ENCODE measurements at places on chromosomes 3 and 15. TPM values are rescaled to one million over a fixed set of nuclear protein-coding genes. Genes with fewer than 3 reads are reported as not detected.

Gene MASP1
- total RNA-seq = not detected

Gene HTR3E
- total RNA-seq = not detected

Gene GP5
- total RNA-seq = 0.53 TPM

Gene SLC2A2
- total RNA-seq = not detected

Gene TFRC
- 782 TPM for total RNA-seq

Gene ZNF774
- 1.6 TPM for total RNA-seq

Gene TRPM1
- total RNA-seq = 0.06 TPM

Gene STRIT1
- not detected for total RNA-seq

Gene C3orf85
- total RNA-seq = not detected

- no peaks in the 10 kb centered on the region for H3K36me3 ChIP-seq
- H3K4me3 ChIP-seq = no peak overlapping the region
- no peaks in the 10 kb centered on the region for H3K27me3 ChIP-seq
- no peak overlapping the region for H3K27ac ChIP-seq
- no peaks in the 10 kb centered on the region for H3K4me1 ChIP-seq
Observed at GRCh38 chr3:25493246-25493645, 65.2 kb downstream of the RARB start.

- H3K27ac ChIP-seq = no peak overlapping the region
- no peak overlapping the region for H3K4me3 ChIP-seq
- H3K27me3 ChIP-seq = peaks cover 14% of the 10 kb centered on the region
- H3K4me1 ChIP-seq = peaks cover 16% of the 10 kb centered on the region
Observed at GRCh38 chr15:99475754-99476412, 89.9 kb upstream of the MEF2A start.

- DNase-seq = no peak
- peaks cover 15% of the 10 kb centered on the region for H3K36me3 ChIP-seq
- no peak overlapping the region for H3K4me3 ChIP-seq
- H3K27ac ChIP-seq = no peak overlapping the region
Observed at GRCh38 chr15:57122080-57122840, 203.8 kb downstream of the TCF12 start.

- peaks cover 6% of the 10 kb centered on the region for H3K36me3 ChIP-seq
- peak overlapping the region; percentile 69 for H3K27ac ChIP-seq
- H3K27me3 ChIP-seq = no peaks in the 10 kb centered on the region
- H3K4me3 ChIP-seq = no peak overlapping the region
- DNase-seq = no peak
Observed at GRCh38 chr3:5017925-5018531, 38.8 kb downstream of the BHLHE40 start.

DNA sequence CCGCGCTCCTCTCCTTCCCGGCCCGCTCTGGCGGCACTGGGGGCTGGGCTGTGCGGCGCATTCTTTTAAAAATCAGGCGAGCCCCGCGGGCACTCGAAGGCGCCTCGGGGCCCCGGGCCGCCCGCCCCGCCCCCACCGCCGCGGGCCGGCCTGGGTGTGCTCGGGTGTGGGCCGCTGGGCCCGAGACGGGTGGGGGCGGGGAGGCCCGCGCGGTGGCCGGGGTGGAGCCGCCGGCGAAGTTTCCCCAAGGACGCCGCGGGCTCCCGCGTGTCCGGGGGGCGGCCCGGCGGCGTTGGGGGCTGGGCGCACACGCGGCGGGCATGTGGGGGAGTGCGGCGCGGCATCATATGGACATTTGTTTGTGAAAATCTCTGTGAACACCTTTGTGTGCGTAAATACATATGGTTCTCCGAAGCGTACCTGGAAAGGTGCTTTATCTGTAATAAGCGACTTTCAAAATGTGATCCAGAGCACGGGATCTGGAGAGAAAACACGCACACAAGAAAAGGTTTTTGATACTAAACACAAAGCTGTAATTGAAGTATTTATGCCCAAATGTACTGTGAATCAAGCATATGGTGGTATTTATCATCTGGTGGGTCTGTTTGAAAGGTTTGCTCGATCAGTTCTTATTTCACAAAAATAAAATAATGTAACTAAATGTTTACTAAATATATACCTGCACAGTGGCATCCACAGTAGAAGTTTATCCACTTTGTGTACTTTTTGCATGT is 612 bp upstream of the TBL1XR1 start:
- peaks cover 55% of the 10 kb centered on the region for H3K4me1 ChIP-seq
- H3K27ac ChIP-seq = peak overlapping the region; percentile 91
- H3K4me3 ChIP-seq = peak overlapping the region; percentile 70

GRCh38 chr3:21734746-21735145 is 16.3 kb downstream of the ZNF385D start:
- H3K27me3 ChIP-seq = no peaks in the 10 kb centered on the region
- no peaks in the 10 kb centered on the region for H3K36me3 ChIP-seq
- no peaks in the 10 kb centered on the region for H3K4me1 ChIP-seq
- no peak overlapping the region for H3K4me3 ChIP-seq

DNA sequence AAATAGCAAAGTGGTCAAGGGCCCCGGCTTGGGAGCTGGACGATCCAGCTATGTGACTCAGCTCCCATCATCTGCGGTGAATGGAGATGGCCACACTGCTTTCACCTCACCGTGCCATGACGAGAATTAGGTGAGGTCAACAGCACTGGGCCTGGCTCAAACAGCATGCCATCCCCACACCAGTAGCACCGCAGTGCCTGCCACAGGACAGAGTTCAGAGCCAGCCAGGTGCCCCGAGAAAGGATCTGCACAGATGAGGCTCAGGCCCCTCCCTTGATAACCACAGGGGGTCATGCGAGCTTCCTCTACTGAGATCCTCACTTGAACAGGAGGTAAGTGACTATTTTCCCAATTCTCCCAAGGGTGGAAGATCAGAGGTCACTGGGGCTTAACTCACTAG is 29.4 kb downstream of the ZXDC start:
- no peak overlapping the region for H3K4me3 ChIP-seq
- H3K27me3 ChIP-seq = no peaks in the 10 kb centered on the region
- H3K4me1 ChIP-seq = no peaks in the 10 kb centered on the region
- H3K27ac ChIP-seq = no peak overlapping the region
- H3K36me3 ChIP-seq = no peaks in the 10 kb centered on the region

- H3K27ac ChIP-seq = no peak overlapping the region
- no peaks in the 10 kb centered on the region for H3K36me3 ChIP-seq
- no peak for DNase-seq
- H3K4me1 ChIP-seq = peaks cover 3% of the 10 kb centered on the region
Observed at GRCh38 chr3:43770426-43771103, 79.8 kb downstream of the ABHD5 start.

GRCh38 chr3:11236588-11237461 is 35.4 kb upstream of the ATG7 start:
- peaks cover 28% of the 10 kb centered on the region for H3K4me1 ChIP-seq
- peak; percentile 84 for DNase-seq
- H3K27ac ChIP-seq = no peak overlapping the region
- peaks cover 14% of the 10 kb centered on the region for H3K36me3 ChIP-seq
- H3K4me3 ChIP-seq = no peak overlapping the region
- H3K27me3 ChIP-seq = peaks cover 34% of the 10 kb centered on the region

- H3K4me3 ChIP-seq = no peak overlapping the region
- no peaks in the 10 kb centered on the region for H3K4me1 ChIP-seq
- H3K36me3 ChIP-seq = no peaks in the 10 kb centered on the region
- no peak overlapping the region for H3K27ac ChIP-seq
- peaks cover 56% of the 10 kb centered on the region for H3K27me3 ChIP-seq
Observed at GRCh38 chr15:70646169-70646568, 117.2 kb downstream of the UACA start.

DNA sequence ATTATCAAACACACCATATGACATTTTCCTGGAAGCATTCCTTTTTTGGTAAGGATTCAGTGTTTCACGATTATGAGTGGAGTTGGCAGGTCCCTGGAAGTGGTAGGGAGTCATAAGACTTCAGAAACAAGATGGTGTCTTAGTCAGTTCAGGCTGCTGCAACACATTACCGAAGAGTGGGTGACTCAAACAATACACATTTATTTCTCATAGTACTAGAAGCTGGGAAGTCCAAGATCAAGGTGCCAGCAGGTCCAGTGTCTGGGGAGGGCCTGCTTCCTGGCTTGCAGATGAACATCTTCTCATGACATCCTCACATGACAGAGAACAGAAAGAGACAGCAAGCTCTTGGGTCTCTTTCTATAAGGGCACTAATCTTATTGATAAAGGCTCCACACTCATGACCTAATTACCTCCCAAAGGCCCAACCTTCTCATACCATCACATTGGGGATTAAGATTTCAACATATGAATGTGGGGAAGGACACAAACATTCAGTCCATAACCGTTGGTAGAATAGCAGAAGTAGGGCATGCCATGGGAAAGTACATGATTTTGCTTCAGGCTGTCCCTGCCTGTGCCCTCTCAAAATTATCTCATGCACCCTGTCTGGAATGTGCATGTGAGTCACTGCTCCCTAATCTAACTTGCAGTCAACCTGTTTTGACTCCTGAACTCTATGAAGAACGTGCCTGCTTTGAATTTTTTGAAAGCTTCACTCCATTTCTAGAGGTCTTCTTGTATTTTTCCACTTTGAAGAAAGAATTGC is 72.5 kb downstream of the GTPBP8 start:
- peaks cover 8% of the 10 kb centered on the region for H3K36me3 ChIP-seq
- no peak overlapping the region for H3K4me3 ChIP-seq
- no peaks in the 10 kb centered on the region for H3K4me1 ChIP-seq
- H3K27ac ChIP-seq = no peak overlapping the region
- no peak for DNase-seq

- H3K4me1 ChIP-seq = peaks cover 7% of the 10 kb centered on the region
- no peaks in the 10 kb centered on the region for H3K36me3 ChIP-seq
- no peak for DNase-seq
- H3K27me3 ChIP-seq = peaks cover 50% of the 10 kb centered on the region
- H3K27ac ChIP-seq = no peak overlapping the region
Observed at GRCh38 chr3:155739154-155739553, 5.7 kb downstream of the PLCH1 start.

- H3K36me3 ChIP-seq = peaks cover 29% of the 10 kb centered on the region
- no peaks in the 10 kb centered on the region for H3K27me3 ChIP-seq
- H3K4me1 ChIP-seq = peaks cover 7% of the 10 kb centered on the region
- DNase-seq = no peak
Observed at GRCh38 chr3:45011756-45012508, 14.2 kb upstream of the CLEC3B start.

DNA sequence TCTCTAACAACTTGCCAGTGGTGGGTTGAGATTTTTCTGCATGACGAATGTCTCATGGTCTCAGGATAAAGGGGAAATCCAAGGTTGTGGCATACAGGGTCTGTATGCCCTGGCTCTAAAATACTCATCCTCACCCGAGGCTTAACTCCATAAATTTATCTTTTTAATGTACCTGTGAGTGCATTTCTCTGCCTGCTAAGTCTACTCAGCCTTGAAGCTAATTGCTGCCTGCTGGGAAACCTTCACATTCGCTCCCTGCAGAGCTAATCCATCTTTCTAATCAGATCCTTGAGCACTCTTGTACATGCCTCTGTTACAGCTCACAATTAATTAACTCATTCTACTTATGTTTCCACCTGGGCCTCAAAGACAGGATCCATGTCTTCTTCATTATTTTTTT is 93.8 kb downstream of the CMSS1 start:
- no peak overlapping the region for H3K4me3 ChIP-seq
- H3K4me1 ChIP-seq = no peaks in the 10 kb centered on the region
- no peak for DNase-seq
- H3K36me3 ChIP-seq = peaks cover 8% of the 10 kb centered on the region
- no peak overlapping the region for H3K27ac ChIP-seq

DNA sequence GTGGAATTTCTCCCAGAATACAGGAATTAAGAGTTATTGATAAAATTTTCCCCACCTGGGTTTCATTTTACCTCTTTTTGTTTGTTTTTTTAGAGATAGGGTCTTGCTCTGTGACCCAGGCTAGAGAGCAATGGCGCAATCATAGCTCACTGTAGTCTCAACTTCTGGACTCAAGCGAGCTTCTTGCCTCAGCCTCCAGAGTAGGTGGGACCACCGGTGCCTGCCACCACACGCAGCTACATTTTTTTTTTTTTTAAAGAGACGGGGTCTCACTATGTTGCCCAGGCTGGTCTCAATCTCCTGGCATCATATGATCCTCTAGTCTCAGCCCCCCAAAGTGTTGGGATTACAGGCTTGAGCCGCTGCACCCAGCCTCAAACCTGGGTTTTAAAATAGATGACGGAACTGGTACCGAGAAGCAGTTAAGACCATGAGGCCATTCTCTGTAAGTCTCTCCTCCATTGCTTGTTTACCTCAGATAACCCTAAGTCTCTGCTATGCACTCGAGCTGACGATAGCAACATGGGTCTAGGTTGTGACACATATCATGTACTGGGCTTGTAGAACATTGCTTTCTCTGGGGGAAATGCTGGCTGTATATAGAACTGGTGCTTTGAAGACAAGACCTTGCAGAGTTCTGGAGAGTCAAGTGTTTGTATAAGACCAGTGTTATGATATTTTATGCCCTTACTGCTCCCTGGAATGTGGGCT is 16.4 kb downstream of the ETV5 start:
- H3K27me3 ChIP-seq = peaks cover 92% of the 10 kb centered on the region
- H3K36me3 ChIP-seq = no peaks in the 10 kb centered on the region
- H3K27ac ChIP-seq = no peak overlapping the region

DNA sequence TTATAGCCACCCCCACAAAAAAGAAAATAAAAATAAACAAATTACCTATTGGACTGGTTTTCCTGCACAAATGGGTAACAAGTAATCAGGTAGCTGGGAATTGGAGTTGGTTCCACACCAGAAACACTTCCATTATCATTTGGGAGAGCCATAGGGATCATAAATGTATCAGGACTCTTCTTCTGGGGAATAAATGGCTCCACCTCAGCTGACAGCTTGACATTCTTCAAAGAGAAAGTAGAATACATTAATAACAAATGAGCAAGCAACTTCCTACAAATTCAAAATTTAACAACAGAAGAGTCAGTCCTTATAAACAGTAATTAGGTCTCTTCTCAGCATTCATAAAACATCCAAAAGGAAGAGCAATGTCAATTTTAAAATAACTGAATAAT is 8.7 kb downstream of the SECISBP2L start:
- H3K36me3 ChIP-seq = peaks cover 22% of the 10 kb centered on the region
- DNase-seq = no peak
- no peak overlapping the region for H3K27ac ChIP-seq

DNA sequence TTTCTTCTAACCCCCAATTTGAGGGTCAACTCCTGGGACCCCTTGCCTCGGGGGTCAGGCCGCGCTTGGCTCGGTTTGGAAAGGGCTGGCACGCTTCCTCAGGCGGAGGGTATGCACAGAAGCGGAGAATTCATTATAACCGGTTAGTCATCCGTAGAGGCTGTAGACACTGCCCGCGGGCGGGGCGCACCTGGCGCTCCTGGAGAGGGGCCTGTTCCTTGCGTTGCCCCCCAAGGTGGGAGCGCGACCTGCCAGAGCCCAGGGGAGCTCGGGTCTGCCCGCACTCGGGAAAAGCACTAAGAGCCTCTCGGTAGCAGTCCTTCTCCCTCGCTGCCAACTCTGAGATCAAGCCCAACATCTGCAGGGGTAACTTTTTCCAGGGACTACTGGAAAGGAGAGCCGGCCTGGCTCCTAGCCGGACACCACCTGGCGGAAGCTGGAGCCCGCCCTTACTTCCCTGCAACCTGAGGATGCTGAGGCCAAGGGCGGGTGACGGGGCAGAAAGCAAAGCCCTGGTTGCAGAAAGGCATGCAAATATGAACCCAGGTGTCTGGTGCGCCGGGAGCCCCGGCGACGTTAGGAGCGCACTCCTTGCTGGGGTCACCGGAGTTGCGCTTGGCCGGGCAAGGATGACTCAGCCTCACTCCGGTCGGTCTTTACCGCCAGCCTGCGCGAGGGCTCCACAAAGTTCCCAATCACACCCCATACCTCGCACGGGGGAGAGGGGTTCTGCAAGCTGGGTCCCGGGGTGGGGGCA is 1.5 kb upstream of the CACNA2D3 start:
- peaks cover 2% of the 10 kb centered on the region for H3K36me3 ChIP-seq
- no peak for DNase-seq
- H3K27me3 ChIP-seq = peaks cover 53% of the 10 kb centered on the region
- no peak overlapping the region for H3K27ac ChIP-seq

- H3K27me3 ChIP-seq = peaks cover 24% of the 10 kb centered on the region
- no peak overlapping the region for H3K4me3 ChIP-seq
- H3K4me1 ChIP-seq = no peaks in the 10 kb centered on the region
- H3K27ac ChIP-seq = no peak overlapping the region
- H3K36me3 ChIP-seq = no peaks in the 10 kb centered on the region
Observed at GRCh38 chr15:70204652-70205051, 106.9 kb upstream of the TLE3 start.
